ENCODE measurements at places on chromosomes 3 and 15.

GRCh38 chr3:194667363-194667762, 4.6 kb downstream of the LSG1 start:
- no peaks in the 10 kb centered on the region for H3K27me3 ChIP-seq
- no peak overlapping the region for H3K4me3 ChIP-seq
- H3K4me1 ChIP-seq, result peaks cover 15% of the 10 kb centered on the region
- H3K36me3 ChIP-seq, result peaks cover 56% of the 10 kb centered on the region
- no peak overlapping the region for H3K27ac ChIP-seq
- DNase-seq, result no peak

- no peak overlapping the region for H3K4me3 ChIP-seq
- H3K36me3 ChIP-seq, result no peaks in the 10 kb centered on the region
- DNase-seq, result peak; percentile 80
- H3K27ac ChIP-seq, result no peak overlapping the region
These were observed 802.6 kb upstream of the ALCAM start for GRCh38 chr3:104564045-104564643.

- H3K27me3 ChIP-seq, result peaks cover 11% of the 10 kb centered on the region
- no peaks in the 10 kb centered on the region for H3K4me1 ChIP-seq
- DNase-seq, result no peak
- no peaks in the 10 kb centered on the region for H3K36me3 ChIP-seq
- H3K27ac ChIP-seq, result peak overlapping the region; percentile 46
- H3K4me3 ChIP-seq, result peak overlapping the region; percentile 42
These were observed 32.4 kb upstream of the ALDH1L1 start for GRCh38 chr3:126212620-126213378.

GRCh38 chr3:149010504-149010951, 19.2 kb downstream of the GYG1 start:
- no peaks in the 10 kb centered on the region for H3K27me3 ChIP-seq
- no peaks in the 10 kb centered on the region for H3K36me3 ChIP-seq
- no peak overlapping the region for H3K4me3 ChIP-seq

DNA sequence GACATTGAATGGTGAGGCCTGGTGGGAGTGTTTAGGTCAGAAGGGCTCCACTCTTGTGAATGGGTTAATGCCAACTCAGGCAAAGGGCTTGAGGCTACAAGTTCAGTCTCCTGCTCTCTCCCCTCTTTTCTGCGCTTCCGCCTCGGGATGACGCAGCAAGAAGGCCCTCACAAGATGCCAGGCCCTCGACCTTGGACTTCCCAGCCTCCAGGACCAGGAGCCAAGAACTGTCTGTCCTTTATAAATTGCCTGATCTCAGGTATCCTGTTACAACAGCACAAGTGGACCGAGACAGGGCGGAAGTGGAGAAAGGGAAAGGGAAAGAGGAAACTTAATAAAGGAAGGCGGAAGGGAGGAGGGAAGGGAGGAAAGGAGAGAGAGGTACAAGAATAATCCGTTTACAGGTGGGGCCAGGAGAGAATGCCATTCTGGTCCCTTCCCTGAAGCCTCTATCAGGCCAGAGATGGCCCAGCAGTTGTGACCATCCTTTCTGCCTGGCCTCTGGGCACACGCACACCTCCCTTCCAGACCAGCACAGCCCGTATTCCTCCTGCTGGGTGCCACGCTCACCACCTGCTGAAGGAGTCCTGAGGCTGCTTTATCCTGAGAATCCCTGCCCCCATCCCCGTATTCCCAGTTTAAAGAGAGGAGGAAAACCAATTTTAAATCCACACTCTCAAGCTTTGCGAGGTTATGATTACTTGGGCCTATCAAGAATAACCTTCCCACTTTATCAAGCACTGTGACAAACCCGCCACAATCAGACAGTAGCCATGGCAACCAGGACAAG, 64.2 kb downstream of the OXNAD1 start:
- H3K36me3 ChIP-seq, result peaks cover 72% of the 10 kb centered on the region
- no peak overlapping the region for H3K4me3 ChIP-seq
- H3K27me3 ChIP-seq, result no peaks in the 10 kb centered on the region
- no peak overlapping the region for H3K27ac ChIP-seq
- DNase-seq, result no peak

DNA sequence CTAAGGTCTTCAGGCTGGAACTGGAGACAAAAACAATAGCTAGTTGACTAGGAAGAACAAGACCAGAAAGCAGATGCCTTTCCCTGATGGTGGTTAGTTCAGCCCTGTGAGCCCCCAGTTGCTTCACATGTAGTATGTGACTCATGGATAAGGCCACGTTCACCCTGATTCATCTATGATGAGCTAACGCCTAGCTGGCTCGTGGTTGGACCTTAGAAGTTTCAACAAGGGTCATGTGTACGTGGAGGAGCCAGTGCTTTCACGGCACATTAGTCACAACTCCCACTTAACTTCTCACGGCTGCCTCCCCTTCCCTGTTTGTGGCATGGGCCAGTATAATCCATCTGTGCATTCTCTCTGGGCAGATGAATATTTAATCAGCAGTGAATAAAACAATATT, 20.6 kb downstream of the COL8A1 start:
- H3K36me3 ChIP-seq, result no peaks in the 10 kb centered on the region
- no peak for DNase-seq
- H3K27ac ChIP-seq, result peak overlapping the region; percentile 28
- H3K4me3 ChIP-seq, result no peak overlapping the region
- H3K27me3 ChIP-seq, result no peaks in the 10 kb centered on the region

DNA sequence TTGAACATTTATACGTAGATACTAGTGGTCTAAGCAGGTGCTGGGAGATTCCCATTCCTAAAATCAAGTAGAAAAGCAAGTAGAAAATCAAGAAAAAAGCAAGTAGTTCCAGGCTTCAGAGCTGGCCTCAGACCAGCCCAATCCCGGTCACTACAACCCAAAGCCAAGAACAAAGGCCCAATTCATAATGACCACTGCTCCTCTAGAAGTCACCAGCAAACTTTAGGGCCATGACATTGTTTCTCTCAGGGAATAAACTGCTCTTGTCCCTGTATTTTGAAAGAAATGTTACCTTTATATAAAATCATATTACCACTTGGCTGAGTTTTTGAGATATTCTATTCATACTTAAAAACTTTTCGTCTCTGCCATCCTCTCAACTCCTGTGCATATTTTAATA, 106.3 kb upstream of the IL12A start:
- peak overlapping the region; percentile 75 for H3K27ac ChIP-seq
- DNase-seq, result no peak
- H3K36me3 ChIP-seq, result no peaks in the 10 kb centered on the region
- no peaks in the 10 kb centered on the region for H3K27me3 ChIP-seq
- no peaks in the 10 kb centered on the region for H3K4me1 ChIP-seq

DNA sequence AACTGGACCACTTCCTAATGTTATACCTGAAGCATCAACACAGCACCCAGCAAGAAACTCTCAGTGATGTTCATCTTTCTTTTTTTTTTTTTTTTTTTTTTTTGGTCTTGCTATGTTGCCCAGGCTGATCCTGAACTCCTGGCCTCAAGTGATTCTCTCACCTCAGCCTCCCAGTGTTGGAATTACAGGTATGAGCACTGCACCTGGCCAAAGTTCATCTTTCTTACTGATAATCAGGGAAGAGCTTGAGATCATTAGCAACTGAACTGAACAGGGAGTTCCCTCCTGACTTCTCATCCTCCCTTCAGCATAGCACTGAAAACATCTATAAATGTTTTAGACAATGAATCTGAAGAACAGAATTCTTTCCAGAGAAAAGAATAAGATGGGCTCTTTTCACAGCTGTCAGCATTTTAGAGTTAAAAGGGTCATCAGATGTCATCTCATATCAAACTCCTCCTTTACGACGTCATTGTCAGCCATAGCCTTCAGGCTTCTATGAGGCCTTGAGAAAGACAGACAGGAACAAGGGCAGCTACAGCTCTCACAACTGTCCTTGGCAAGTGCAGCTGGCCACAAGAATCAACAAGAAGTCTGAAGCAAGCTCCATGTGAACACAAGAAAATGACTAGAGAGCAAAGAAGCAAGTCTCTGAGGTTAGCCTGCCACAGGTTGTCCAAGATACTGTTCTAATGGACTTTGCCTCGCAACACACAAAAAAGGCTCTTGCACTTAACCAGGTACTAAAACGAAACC, 33.8 kb downstream of the SCAP start:
- H3K4me1 ChIP-seq, result peaks cover 20% of the 10 kb centered on the region
- no peaks in the 10 kb centered on the region for H3K36me3 ChIP-seq

DNA sequence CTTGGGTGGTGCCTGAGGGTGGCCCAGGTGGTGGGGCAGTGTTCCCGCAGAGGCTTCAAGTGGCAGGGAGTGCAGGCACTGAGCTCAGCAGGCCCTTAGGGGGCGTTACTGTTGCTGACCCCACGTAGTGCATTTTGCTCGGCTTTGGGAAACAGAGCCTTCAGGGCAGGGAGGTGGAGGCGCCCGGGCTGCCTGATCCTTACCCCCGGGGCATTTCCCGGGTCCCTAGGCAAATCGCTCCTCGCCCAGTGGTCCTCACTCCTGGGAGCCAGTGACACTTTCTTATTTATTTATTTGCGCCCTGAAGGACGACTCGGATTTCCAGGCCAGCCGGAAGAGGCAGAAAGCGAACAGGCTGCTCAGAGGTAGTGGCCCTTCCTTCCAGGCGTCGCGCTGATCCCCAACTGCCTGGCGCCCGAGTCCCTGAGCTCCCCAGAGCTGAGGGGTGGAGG, 10.1 kb upstream of the FOXB1 start:
- peaks cover 8% of the 10 kb centered on the region for H3K27me3 ChIP-seq
- no peaks in the 10 kb centered on the region for H3K36me3 ChIP-seq
- no peak overlapping the region for H3K4me3 ChIP-seq
- no peak for DNase-seq
- no peak overlapping the region for H3K27ac ChIP-seq
